ENCODE measurements at places on chromosomes 11 and 22.

DNA sequence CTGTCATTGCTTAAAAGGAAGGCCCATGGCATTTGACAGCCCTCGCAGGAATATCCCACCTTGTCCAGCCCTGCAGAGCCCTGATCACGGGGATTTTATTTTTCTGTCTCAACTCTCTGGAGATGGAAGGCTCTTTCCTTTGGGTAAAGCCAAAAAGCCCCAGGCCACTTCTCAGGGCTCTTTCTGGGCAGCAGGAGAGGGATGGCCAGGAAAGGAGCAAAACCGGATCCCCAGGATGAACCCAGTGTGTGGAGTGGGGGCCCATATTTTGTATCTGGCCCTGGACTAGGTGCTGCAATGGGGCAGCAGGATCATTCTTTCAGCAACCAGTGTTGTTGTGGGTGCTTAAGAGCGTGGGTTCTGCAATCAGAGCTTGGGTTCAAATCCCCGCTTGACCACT is 11.0 kb downstream of the CREB3L1 start:
- no peak for DNase-seq

GRCh38 chr11:24386546-24387397 is 110.1 kb upstream of the LUZP2 start:
- no peak for DNase-seq

GRCh38 chr11:8070417-8071115 is 10.4 kb upstream of the TUB start:
- no peak for DNase-seq

GRCh38 chr11:61738776-61739175 is 13.7 kb upstream of the MYRF start:
- no peak for DNase-seq

GRCh38 chr11:9037963-9038362 is 34.2 kb upstream of the NRIP3 start:
- DNase-seq = no peak

DNA sequence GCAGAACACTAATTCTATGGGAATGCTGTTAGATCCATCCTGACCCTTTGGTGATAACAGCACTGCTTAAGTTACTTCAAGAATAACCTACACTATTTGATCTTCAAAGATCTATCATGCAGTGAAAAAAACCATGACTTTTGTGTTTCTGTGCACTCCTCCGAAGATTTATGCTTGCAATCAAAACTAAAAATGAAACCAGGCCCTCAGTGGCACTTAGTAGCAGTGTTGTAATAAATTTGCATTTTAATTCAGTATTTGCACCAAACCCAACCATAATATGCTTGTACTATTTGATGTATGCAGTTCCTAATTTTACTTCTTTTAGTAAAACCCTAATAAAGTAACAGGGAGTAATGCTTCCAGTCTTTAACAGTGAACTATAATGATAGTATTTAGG is 130.7 kb downstream of the SOX6 start:
- DNase-seq = no peak

DNA sequence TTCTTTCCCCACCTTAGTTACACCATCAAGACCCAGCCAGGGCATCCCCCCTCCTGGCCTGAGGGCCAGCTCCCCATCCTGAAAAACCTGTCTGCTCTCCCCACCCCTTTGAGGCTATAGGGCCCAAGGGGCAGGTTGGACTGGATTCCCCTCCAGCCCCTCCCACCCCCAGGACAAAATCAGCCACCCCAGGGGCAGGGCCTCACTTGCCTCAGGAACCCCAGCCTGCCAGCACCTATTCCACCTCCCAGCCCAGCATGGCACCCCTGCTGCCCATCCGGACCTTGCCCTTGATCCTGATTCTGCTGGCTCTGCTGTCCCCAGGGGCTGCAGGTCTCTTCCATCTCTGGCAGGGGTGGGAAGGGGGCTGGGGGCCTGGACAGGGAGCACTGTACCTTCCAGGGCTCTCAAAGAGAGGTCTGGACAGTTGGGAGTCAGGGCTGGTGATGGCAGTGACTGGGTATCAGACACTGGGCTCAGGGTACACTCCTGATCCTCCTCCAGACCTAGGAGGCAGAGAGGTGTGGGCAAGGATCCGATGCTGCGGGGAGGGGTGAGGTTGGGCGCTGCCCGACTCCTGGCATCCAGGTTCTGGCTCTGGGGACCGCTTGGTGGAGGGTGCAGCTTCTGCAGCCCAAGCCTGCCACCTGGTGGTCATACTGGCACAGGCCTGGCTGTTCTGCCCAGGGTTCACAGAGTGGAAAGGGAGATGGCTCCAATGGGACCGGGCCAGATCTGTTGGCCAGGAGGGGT is at the start of gene UPK2:
Gene UPK2 (plus strand): TSS at position 205 of the 753 bp plus-strand sequence. CDS start 53 bp downstream, at position 258.
- peak; percentile 97 for DNase-seq

DNA sequence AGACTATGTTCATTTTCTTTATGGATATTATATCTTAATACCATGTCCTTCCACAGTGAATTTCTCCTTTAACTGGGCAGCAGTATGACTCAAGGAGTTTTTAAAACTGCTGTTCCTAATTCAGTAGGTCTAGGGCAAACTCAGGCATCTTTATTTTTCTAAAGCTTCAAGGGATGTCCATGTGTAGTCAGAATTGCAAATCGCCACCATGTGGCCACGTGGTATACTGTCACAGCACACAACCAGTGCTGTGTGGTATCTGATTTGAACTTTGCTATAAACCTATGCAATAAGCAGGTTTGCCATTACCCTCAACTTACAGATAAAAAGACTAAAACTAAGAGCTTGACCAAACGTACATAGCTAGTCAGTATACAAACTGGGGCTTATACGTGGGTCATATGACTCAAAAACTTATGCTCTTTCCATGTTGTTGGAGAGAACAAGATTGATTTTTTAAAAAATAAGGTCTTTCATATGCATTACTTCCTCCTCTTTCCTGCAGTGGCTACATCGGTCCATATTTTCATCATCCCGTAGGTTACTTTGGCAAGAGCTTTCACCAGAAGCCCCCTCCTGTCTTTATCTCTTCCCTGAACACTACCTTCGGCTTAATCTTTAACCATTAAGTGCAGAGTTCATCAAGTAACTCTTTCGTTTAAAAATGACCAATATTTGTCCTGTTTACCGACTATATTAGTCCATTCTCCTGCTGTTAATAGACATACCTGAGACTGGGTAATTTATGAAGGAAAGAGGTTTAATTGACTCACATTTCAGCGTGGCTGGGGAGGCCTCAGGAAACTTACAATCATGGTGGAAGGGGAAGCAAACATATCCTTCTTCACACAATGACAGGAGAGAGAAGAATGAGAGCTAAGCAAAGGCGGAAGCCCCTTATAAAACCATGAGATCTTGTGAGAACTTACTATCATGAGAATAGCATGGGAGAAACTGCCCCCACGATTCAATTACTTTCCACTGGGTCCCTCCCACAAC is 8.0 kb upstream of the HTATIP2 start:
- DNase-seq = no peak

GRCh38 chr22:27501191-27501936 is 300.2 kb downstream of the MN1 start:
- no peak for DNase-seq

GRCh38 chr11:20360650-20361049 is 2.9 kb upstream of the HTATIP2 start:
- no peak for DNase-seq

GRCh38 chr22:19446603-19447329 is 745 bp downstream of the C22orf39 start:
- DNase-seq = peak; percentile 78

DNA sequence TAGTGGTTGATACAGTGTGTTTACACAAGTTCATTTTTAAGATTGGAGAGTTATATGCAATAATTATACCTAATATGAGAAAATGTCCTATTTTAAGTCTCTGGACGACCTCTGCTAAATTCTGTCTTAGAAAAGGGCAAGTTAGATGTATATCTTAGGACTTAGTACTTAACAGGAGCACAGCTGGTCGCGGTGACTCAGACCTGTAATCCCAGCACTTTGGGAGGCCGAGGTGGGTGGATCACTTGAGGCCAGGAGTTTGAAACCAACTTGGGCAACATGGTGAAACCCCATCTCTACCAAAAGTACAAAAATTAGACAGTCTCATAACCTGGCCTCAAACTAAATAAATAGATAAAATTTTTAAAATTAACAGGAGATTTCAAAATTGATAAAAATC is 27.2 kb downstream of the BSX start:
- no peak for DNase-seq

- no peak for DNase-seq
These were observed 741 bp downstream of the CARS1 start for GRCh38 chr11:3056296-3057068.

DNA sequence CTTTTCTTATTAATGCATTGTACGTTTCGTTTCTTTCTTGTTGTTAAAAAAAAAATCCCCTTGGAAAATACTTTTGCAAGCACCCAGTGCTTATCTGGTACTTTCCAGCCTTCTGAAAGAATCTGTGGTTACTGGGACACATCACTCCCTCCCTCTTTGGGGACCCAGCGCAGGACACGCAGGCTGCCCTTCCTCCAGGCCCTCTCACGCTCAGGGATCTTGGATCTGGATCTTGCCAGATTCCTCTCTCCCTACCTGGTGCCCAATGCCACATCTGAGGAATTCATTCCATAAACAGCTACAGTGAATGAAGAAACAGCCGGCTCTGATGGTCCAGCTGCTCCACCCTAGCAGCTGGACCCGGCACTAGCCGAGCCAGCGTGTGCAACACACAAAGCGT is 55.7 kb downstream of the PHF21B start:
- DNase-seq = no peak

DNA sequence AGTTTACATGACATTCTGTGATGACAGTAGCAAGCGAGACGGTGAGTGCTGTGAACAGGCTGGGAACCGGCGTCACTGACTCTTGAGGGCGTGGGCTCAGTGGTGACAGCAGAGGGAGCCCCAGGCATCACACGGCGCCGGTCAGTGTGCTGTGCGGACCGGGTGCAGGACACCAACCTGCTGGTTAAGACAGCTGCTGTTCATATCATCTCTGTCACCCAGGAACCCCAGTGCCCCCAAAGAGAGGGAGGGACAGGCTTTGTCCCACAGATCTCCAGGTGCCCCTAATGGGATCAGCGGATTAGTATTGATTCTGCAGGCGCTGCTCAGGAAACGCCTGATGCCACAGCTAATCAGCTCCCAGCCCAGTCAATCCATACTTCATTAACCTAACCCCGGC is 18.4 kb downstream of the B3GAT1 start:
- no peak for DNase-seq

DNA sequence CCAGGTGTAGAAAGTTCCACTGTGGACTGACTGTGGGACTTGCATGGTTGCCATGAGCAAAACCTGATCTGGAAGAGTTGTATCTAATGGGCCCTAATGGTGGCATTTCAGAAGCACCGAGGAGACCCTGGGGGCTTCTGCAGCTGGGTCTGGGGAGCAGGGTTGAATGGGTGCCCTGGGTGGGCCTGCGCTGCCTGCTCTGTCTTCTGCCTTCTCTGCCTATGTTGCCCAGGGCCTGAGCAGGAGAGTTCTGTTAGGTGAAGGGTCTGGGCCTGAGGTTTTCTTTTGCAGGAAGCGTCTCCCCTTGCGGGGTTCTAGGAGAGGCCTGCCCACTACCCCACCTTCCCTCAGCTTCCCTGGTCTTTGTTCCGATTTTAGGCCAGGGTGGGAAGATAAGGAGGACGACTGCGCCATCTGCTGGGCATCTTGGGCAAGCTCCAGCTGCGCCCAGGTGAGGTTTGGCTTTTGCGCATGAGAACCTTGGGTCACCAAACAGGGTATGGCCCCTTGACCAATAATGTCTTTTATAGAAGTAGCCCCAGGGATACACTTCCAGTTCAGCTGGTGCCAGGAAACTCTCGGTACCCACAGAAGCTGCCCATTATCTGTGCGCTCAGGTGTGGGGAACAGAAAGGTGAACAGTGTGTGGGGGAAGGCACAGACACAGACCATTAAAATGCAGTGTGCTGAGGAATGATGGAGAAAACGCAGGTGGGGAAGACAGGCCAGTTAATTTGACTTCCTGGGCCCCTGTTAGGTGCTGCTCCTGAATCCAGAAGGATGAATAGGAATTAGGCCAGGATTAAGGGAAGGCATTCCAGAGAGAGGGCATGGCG is 23.2 kb downstream of the COMMD9 start:
- peak; percentile 31 for DNase-seq

- no peak for DNase-seq
These were observed 18.0 kb upstream of the RAB38 start for GRCh38 chr11:88193278-88193677.

GRCh38 chr22:36733271-36733670 is 29.7 kb upstream of the CACNG2 start:
- peak; percentile 40 for DNase-seq

DNA sequence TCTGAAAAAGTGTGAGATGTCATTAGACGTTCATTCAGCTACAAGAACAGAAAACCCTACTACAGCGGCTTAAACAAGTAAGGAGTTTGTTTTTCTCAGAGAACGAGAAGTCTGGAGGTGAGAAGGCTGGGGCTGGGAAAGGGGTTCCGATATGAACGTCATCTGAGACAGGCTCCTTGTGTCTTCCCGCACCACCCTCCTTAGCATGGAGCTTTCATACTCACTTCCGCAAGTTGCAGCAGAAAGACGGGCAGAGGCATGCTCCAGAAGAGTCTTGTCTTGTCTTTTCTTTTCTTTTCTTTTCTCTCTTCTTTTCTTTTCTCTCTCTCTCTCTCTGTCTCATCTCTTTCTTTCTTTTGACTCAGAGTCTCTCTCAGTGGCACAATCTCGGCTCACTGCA is 3.6 kb downstream of the TMEM45B start:
- DNase-seq = no peak

DNA sequence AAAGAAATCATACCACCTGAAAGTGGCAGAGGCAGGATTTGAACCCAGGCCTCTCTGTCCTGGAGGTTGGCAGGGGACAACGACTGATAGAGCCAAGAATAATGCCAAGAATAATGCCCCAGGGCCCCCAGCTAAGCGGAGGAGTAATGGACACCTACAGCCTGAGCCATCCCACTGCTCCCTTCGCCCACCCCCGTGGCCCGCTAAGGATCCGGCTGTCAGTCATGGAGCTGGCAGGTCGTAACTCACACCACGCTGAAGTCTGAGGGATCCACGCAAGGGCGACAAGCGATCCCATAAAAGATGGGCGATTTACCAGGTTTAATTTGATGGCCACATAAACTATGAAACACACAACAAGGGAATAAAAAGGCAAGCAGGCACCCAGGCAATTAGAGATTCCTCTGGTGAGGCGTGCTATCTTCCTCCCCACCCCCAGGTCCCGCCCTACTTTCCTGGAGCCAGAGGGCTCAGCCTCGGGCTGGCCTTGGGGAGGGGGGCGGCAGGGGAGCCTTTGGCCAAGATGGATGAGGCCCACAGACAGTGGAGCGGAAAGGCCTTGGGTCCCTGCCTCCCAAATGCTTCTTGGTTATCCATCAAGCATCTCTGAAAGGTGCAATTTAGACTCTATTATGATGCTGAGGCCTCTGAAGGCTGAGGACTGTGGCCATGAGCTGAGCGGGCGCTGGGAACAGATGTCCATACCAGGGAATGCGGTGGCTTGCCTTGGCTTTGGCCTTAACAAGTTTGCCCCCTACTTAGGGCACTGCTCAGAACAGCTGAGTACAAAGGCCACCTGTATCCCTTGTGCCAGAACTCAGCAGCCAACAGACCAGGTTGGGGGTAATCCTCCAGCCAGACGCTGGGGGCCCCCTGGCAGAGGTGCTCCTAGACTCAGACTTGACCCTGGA is 55.2 kb downstream of the MACROD1 start:
- DNase-seq = no peak
